Caudate nucleus (tissue), 63 donors: ENCODE measurements at places on chromosomes 6 and 20.

GRCh38 chr6:149223904-149224351 lies 93.6 kb upstream of the TAB2 start:
- no peak for DNase-seq

- no peak for DNase-seq
Observed at GRCh38 chr6:136521427-136521826, 28.8 kb downstream of the MAP7 start.

GRCh38 chr6:18656506-18656905 lies 269.4 kb downstream of the RNF144B start:
- no peak for DNase-seq

GRCh38 chr6:54086439-54086838 lies 24.8 kb upstream of the MLIP start:
- DNase-seq: no peak

GRCh38 chr20:38673725-38674091 lies 50.6 kb upstream of the SLC32A1 start:
- no peak for DNase-seq

DNA sequence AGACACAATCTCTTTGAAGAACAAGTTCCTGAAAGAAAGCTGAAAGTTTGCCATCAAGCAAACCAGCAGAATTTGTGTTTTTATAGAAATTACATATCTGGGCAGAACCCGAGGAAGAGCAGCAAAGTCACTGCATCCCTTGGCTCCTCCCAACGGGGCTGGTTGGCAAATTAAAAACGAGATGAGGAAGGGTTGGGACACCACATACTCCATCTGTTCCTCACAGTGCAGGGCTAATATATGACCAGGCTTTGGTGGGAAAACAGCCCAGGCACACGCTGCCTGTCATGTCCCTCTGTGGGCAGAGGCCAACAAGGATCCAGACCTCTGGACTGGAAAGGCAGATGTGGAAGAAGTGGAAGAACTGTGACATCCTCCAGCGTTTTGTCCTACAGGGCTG lies 607.3 kb downstream of the CDH26 start:
- DNase-seq: no peak
